ENCODE measurements at places on chromosomes 7 and 10. TPM values are rescaled to one million over a fixed set of nuclear protein-coding genes. Genes with fewer than 3 reads are reported as not detected.

GRCh38 chr7:90412458-90413184, 9.4 kb downstream of the CLDN12 start:
- DNase-seq, result no peak

Gene ABCC2
- total RNA-seq, result 1.5 TPM

Gene TAS2R5
- total RNA-seq, result 6.2 TPM

- no peak for DNase-seq
Observed at GRCh38 chr10:74371696-74372095, 220.7 kb downstream of the ADK start.
